ENCODE measurements at places on chromosomes 7 and 10.

DNA sequence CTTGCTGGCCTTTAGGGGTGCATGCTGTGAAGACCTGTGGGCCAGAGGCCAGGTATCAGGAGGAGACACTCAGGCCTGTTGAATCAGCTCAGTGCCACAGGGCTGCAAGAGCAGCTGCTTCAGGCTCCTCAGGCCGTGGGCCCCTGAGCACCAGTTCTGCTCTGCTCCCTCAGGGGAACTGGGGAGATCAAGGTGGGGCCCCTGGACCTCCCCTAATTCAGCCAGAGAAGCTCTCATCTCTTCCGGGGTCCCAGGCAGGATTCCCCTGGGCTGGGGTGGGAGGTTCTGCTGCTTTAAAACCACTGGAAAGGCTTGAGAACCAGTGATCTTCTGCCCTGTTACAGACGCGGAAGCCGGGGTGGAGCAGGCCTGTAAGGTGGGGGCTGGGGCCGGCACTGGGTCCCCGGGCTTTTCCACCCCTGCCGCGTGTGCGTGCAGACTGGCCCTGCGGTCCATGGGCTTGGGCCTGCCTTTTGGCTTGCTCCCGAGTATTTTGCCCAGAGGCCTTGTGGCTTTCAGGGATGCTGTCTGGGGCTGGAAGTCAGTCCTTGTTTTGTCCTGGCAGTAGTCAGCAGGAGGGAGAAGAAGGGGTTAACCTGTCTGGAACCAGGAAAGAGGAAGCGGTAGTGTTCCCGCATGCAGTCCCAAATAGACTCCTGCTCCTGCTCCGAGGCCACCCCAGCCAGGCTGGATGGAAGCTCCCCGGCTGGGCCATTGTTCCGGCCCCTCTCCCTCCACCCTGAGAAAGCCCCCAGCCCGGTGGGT is 74.3 kb downstream of the LHPP start:
- DNase-seq: no peak
- H3K36me3 ChIP-seq: no peaks in the 10 kb centered on the region
- H3K4me3 ChIP-seq: no peak overlapping the region
- H3K27ac ChIP-seq: no peak overlapping the region
- H3K27me3 ChIP-seq: peaks cover 13% of the 10 kb centered on the region

- H3K4me1 ChIP-seq: no peaks in the 10 kb centered on the region
- H3K4me3 ChIP-seq: no peak overlapping the region
- H3K27me3 ChIP-seq: peaks cover 6% of the 10 kb centered on the region
- no peak for DNase-seq
- H3K36me3 ChIP-seq: no peaks in the 10 kb centered on the region
- H3K27ac ChIP-seq: no peak overlapping the region
Observed at GRCh38 chr10:126102636-126103035, 206.3 kb downstream of the FANK1 start.

GRCh38 chr7:128902761-128903585 is 7.5 kb downstream of the KCP start:
- H3K27ac ChIP-seq: no peak overlapping the region
- DNase-seq: no peak
- H3K36me3 ChIP-seq: peaks cover 14% of the 10 kb centered on the region
- no peak overlapping the region for H3K4me3 ChIP-seq
- H3K27me3 ChIP-seq: no peaks in the 10 kb centered on the region

GRCh38 chr10:14688606-14689005 is 86.1 kb downstream of the FAM107B start:
- H3K27ac ChIP-seq: no peak overlapping the region
- no peaks in the 10 kb centered on the region for H3K36me3 ChIP-seq
- H3K27me3 ChIP-seq: no peaks in the 10 kb centered on the region
- H3K4me3 ChIP-seq: no peak overlapping the region

DNA sequence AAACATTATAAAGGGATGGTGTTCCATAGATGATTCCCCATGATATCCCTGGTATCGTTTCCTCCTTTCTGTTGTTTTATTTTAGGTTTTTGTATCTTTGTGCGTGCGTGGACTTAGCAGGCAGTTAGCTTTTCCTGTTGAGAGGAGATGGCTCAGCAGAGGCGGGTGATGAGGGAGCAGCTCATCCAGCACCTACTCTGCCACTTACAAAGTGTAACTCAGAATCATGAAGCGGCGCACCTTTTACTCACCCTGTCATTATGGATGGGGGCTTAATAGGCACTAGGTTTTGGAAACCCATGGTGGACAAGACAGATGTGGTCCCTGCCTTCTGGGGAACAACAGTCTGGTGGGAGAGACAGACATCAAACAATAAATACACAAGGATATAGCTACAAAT is 17.1 kb downstream of the FAM241B start:
- no peak overlapping the region for H3K4me3 ChIP-seq
- DNase-seq: no peak
- peaks cover 1% of the 10 kb centered on the region for H3K36me3 ChIP-seq

GRCh38 chr10:18424200-18424599 is 227.2 kb downstream of the NSUN6 start:
- no peaks in the 10 kb centered on the region for H3K36me3 ChIP-seq
- no peaks in the 10 kb centered on the region for H3K27me3 ChIP-seq
- H3K4me1 ChIP-seq: no peaks in the 10 kb centered on the region
- no peak overlapping the region for H3K27ac ChIP-seq
- DNase-seq: no peak

Data from progenitor cell of endocrine pancreas (in vitro differentiated cells).